Small intestine (tissue), 16 donors: ENCODE measurements at places on chromosomes 1 and 21. TPM values are rescaled to one million over a fixed set of nuclear protein-coding genes. Genes with fewer than 3 reads are reported as not detected.

The SPRR2E gene
- not detected for polyA plus RNA-seq

The SPRR1B gene
- polyA plus RNA-seq, result 3.2 TPM

The SPRR1A gene
- polyA plus RNA-seq, result not detected

The C8B gene
- 0.06 TPM for polyA plus RNA-seq

The SLC37A1 gene
- 42.0 TPM for polyA plus RNA-seq

The PLEKHO1 gene
- 29.8 TPM for polyA plus RNA-seq

The KRTAP13-2 gene
- not detected for polyA plus RNA-seq

The WDR64 gene
- polyA plus RNA-seq, result 0.09 TPM

The TMEM69 gene
- 25.1 TPM for polyA plus RNA-seq

The HENMT1 gene
- polyA plus RNA-seq, result 9.2 TPM

The MROH9 gene
- polyA plus RNA-seq, result not detected
